GM12864 (cell line): ENCODE measurements at places on chromosomes 6 and 20.

DNA sequence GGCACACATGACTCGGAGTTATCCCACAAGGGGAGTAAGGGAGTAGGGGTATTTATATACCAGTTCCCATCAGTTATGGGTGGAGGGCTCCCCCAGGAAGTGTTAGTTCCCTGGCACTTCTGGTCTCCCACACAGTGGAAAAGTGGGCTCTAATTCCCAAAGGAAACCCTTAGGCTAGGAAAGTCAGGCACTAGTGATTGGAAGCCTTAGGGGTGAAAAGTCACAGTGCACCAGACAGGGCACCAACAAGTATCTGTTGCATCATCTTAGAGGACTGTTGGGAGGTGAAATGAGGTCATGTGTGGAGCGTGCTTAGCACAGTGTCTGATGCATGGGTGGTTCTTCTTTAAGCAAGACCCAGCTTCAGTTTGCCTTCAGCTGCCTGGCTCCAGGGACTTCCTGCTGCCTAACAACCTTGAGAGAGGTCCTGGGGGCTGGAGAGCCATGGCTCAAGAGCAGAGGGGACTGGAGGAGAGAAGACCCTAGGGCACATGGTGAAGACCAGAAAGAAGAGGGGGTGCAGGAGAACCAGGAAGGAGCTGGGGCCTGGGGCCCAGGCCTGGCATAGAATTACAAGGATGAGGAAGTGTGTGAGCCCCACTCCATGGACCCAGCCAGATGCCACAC is 7.5 kb upstream of the FOXP4 start:
- no peak for DNase-seq

GRCh38 chr6:71153755-71154325 is 134.8 kb upstream of the OGFRL1 start:
- no peak for DNase-seq

GRCh38 chr20:43969501-43970182 is 55.0 kb downstream of the TOX2 start:
- no peak for DNase-seq

- DNase-seq, result no peak
Measured at GRCh38 chr6:66568271-66568670, 861.2 kb upstream of the EYS start.

DNA sequence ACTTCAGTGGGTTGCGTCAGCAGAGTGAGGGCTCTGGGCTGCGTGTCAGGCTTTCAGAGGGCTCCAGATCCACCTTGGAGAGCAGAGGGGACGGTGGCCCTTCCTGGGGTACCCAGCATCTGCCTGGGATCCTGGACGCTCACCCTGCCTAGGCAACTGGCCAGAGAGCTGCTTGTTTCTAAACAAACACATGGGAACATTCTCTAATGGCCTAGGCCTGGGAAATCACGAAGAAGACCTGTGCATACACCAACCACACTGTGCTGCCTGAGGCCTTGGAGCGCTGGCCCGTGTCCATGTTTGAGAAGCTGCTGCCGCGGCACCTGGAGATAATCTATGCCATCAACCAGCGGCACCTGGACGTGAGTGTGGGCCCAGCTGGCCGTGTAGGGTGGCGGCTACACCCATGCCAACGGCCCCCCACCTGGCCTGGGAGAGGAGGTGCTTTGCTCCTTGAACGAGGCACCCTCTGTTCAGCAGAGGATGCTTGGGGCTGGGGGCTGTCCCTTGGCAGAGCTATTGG is 32.2 kb downstream of the PYGB start:
- no peak for DNase-seq

DNA sequence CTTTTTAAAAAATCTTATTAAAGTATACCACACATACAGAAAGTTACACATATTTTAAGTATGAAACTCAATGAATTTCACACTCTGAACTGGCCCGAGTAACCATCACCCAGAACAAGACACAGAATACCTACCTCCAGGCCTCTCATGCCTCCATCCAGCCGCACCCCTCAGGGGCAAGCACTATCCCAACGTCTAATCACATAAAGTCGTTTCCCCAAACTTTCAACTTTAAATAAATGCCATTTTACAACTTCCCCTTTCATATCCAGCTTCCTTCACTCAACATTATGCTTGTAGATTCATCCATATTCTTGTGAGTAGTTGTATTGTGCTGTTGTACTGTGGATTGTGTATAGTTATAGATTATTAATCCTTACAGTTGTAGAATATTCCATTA is 539.1 kb downstream of the CD83 start:
- no peak for DNase-seq

- no peak for DNase-seq
Measured at GRCh38 chr20:38833154-38833856, 27.8 kb downstream of the PPP1R16B start.

DNA sequence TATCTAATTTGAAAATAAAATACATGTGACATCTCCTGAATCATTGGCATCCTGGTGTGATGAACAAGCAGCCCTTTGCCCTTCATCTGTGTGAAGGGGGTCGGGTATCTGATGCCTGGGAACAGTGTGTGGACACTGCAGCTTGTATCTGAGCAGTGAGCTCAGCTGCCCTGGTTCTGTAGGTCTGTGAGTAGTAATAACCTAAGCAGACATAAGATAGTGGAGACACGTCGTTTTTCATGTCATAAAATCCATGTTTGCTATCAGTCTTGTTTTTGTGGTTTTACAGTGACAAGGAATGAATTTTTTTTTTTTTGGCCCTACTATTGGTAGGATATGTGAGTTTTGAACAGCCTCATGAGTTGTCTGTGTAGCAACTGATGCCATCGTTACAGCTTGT is 133.0 kb downstream of the JARID2 start:
- DNase-seq, result no peak

GRCh38 chr20:32908334-32909292 is 49.9 kb downstream of the EFCAB8 start:
- DNase-seq, result no peak

DNA sequence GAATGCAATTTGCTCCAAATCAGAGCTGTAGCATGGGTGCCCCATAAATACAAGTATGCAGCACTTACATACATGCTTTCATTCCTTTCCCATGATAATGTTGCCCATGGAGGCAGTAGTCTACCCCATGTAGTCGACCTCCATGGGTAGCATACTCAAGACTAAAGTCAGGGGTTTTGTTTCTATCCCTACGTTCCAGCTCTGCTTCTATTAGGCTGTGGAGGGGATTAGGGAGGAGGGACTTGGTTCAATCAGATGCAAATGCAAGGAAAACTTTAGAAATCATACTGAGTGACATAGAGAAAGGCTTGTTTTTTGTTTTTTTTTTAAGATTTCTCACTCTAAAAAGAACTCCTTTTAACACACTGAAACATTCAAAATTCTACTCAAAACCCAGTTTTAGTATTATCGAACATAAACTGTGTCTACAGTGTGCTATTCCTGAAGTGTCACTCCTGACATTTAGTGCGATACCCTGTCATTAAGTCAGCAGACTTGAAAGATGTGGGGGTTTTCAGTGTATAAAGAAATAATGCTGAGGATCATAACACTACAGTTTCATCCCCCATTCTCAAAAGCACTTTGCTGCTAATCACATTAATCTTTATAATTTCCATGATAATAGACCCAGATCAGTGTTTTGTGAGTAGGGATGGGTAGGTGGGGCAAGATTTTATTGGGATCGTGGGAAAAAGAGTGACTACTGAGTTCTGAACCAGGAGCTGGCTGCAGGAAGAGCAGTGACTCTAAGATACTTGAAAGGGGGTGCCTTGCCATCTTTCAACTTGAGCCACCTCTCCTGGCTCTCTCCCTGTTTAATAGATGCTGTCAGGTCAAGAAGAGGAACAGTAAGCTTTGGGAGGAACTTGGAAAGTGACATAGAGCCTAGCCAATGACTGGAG is 40.4 kb upstream of the SCML4 start:
- DNase-seq, result no peak

GRCh38 chr6:148628251-148628650 is 118.6 kb upstream of the UST start:
- no peak for DNase-seq

GRCh38 chr6:80550281-80550680 is 443.8 kb downstream of the BCKDHB start:
- DNase-seq, result no peak

DNA sequence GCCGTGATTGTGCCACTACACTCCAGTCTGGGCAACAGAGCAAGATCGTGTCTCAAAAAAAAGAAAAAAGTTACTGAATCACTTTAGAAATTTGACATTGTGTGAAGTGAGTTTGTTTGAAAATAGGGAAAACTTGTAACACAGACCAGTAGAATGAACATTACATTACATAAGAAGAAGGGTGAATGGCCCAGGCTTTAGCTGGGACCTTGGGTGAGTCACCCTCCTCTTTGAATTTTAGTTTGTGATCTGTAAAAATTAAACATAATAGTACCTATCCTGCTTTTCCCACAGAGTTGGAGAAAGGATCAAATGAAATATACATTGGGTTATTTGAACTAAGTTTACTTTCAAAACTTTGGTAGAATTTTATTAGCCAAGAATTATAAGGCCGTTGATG is 56.3 kb downstream of the KCNS1 start:
- no peak for DNase-seq

- no peak for DNase-seq
Measured at GRCh38 chr20:39290575-39290974, 328.4 kb downstream of the DHX35 start.

DNA sequence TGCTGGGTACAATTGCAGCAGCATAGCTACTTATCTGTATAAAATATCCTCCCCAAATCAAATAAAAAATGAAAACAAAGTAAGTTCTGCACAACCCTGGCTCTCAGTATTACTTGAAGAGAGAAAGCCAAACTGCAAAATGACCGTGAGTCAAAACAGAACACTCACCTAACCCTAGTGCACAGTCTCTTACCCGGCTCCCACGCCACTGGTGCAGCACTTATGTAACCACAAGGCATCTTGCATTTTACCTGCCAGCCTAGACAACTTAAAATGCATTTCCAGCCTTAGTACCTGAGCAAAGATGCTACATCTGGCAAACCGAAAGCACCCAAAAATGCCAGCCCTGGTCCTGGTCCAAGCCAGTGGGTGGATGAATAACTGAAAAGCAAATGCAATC is 12.4 kb upstream of the SIRPB1 start:
- DNase-seq, result no peak

GRCh38 chr6:53124131-53124800 is 24.4 kb downstream of the GCM1 start:
- DNase-seq, result no peak

DNA sequence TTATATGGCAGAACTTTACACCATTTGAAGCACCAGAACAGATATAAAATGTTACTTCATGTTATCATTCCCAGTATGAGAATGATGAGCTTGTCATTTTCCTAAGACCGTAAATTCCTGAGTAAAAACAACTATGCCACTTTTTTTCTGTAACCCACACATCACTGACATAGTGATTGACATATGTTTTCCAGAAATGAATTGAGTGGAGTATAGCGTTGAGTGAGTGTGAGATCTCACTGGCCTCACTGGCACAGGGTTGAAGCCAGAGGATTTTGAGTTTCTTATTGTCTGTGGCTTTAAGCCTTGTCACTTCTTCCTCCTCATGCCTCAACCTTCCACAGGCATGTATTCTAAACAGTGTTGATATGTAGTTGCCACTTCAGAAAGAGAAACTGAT is 62.3 kb downstream of the PDE7B start:
- no peak for DNase-seq

GRCh38 chr6:32195652-32195901 is 3.1 kb upstream of the GPSM3 start:
- peak; percentile 98 for DNase-seq

- DNase-seq, result no peak
Measured at GRCh38 chr6:35453236-35453635, 1.1 kb downstream of the FANCE start.

GRCh38 chr6:154758125-154758524 is 24.9 kb downstream of the SCAF8 start:
- no peak for DNase-seq

DNA sequence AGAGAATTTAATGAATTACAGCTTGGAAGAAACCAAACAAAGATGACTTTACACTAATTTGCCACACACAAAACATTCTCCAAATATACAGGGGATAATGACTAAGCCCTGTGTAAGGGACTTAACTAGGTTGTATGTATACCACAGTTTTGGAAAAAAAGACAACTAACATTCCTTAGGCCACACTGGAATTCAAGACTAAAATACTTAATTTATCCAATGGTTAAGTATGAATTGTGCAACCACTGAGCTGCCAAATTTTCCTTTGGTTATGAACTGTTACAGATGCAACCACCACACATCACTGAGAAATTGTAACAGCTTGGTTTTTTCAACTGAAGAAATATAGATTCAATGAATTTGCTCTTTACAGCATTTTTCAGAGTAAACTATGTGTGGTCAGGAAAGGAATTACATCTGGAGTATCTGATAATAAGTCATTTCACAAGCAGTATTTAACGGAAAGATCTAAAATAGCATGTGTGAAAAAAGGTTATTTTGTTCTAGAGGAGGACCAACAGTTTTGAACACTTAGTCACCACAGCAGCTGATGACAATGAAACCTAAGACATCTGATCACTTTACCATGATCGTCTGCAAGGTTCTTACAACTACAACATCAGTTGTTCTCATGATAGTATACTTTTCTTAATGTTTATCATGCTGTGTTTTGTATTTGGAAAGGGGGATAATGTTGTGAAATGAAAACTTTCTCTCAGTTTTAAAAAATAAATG is 318.8 kb downstream of the BCKDHB start:
- DNase-seq, result no peak

GRCh38 chr6:41846666-41847237 is 48.4 kb downstream of the USP49 start:
- peak; percentile 34 for DNase-seq

DNA sequence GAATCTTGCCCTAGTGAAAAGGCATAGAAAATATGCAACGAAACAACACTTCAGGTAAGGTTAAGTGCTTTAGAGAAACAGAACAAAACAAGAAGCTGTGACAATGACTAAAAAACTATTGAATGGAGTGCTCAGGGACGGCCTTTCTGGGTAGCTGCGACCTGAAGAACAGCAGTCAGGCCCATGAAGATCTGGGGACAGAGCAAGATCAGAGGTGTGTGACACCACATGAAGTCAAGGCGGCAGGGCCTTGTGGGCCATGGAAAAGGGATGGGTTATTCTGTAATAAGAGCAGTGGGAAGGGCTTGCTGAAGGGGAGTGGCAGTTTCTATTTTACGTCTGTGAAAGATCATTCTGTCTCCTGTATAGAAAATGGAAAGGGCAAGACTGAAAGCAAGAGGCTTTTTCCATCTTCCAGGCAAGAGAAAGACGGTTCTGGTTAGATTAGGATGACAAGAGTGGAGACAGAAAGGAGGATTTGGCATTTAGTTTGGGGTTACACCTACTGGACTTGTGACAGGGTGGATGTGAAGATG is 5.1 kb downstream of the UBE2V1 start:
- no peak for DNase-seq

DNA sequence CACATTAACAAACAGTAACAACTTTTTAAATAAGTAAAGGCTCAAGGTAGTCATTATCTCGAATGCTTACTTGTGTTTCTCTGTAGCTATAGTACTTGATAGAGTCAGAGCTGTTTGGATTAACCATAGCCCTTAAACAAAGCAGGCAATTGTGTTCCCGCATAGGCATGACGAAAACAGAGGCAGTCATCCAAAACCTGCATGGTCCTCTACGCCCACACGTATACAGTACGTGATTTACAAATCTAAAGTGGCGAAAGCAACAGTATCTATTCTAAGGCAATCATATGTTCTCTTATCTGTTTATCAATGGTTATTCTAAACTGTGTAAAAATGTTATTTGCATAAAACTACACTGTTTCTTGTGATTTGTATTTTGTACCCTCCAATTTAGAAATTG is 31.8 kb downstream of the HFE start:
- DNase-seq, result no peak
